ENCODE measurements at places on chromosomes 16 and 17.

- no peak for DNase-seq
Observed at GRCh38 chr17:67322042-67322787, 44.2 kb downstream of the PSMD12 start.

DNA sequence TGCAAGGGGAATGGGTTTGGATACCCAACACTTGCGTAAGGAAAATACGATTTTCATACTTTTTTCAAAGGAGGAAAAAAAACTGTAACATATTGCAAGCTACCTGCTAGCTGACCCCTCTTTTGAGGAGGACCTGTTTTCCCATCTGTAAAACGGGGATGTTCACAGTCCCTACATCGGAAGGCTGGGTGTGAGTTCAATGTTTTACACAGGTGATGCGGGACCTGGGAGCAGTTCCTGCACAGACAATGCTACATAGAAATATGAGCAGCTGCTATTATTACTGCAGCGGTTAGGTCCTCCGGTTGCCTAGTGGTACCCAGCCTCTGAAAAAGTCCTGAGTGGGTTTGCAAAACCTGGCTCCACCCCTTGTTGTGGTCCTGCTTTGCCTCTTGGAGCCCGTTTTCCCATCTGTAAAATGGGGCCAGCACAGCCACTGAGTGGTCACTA is 3.5 kb downstream of the SOCS1 start:
- no peak for DNase-seq

DNA sequence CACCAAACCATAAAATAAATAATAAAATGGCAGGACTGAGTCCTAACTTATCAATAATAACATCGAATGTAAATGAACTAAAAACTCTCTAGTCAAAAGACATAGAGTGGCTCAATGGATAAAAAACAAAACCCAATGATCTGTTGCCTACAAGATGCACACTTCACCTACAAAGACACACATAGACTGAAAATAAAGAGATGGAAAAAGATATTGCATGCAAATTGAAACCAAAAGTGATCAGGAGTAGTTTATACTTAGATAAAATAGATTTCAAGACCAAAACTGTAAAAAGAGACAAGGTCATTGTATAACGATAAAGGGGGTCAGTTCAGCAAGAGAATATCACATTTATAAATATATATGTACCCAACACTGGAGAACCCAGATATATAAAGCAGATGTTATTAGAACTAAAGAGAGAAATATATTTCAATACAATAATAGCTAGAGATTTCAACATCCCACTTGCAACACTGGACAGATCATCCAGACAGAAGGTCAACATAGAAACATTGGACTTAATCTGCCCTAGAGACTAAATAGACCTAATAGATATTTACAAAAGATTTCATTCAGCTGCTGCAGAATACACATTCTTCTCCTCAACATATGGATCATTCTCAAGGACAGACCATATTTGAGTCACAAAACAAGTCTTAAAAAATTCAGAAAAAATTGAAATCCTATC is 29.8 kb downstream of the SLC47A2 start:
- no peak for DNase-seq

GRCh38 chr16:527015-527903 is at the start of gene CAPN15:
Gene CAPN15, plus strand, starts transcription at chr16:527712. Its CDS starts 19,127 bp downstream, at chr16:546839.
- DNase-seq: peak; percentile 89

DNA sequence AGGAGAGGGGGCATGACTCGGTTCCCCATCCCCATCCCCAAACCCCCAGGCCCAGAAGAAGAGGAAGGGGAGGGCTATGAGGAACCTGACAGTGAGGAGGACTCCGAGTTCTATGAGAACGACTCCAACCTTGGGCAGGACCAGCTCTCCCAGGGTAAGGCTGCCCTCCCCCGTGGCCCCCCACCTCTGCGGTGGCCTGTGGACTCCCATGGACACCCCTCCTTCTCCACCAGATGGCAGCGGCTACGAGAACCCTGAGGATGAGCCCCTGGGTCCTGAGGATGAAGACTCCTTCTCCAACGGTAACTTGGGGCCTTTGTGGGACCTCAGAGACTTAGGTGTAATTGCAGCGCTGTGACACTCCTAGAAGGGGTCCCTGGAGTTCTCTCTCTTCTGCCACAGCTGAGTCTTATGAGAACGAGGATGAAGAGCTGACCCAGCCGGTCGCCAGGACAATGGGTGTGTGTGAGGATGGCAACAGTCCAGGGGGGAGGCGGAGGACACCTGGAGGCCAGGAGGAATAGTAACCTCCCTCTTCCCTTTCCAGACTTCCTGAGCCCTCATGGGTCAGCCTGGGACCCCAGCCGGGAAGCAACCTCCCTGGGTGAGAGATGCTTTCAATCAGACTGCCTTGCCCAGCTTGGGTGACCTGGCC is 5.6 kb downstream of the CD19 start:
- DNase-seq: no peak

DNA sequence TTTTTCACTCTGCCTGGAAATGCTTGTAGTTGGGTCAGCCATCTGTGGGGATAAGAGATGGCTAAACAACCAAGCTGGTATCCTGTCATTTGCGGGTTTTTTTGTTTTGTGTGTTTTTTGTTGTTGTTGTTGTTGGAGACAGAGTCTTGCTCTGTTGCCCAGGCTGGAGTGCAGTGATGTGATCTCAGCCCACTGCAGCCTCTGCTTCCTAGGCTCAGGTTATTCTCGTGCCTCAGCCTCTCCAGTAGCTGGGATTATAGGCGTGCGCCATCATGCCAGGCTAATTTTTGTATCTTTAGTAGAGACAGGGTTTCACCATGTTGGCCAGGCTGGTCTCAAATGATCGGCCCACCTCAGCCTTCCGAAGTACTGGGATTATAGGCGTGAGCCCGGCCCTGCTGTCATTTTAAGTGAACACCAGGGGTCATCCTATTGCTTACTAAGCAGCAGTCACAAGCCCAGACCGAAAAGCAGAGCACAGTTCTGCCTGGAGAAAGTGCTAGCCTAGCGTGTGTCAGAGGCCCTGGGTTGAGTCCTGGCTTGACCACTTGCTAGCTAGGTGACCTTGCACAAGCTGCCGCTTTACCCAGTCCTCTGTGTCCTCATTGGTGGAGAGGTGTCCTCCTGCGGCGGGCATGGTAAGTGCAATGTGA is 4.6 kb downstream of the SMCR8 start:
- no peak for DNase-seq
